ENCODE measurements at places on chromosomes 7 and 10. TPM values are rescaled to one million over a fixed set of nuclear protein-coding genes. Genes with fewer than 3 reads are reported as not detected.

VPS50 gene
- total RNA-seq = 33.5 TPM

KLLN gene
- 0.59 TPM for total RNA-seq

CASD1 gene
- 19.3 TPM for total RNA-seq

ZNF138 gene
- total RNA-seq = 6.1 TPM

PIP gene
- not detected for total RNA-seq

GATA3 gene
- not detected for total RNA-seq

HACD1 gene
- 30.0 TPM for total RNA-seq

CLDN4 gene
- total RNA-seq = 0.89 TPM

ING3 gene
- 10.2 TPM for total RNA-seq

Data from smooth muscle cell of the umbilical artery (primary cell).